ENCODE measurements at places on chromosomes 11 and 22.
A peak's percentile ranks its signal among the peaks of the same experiment; 100 is the strongest.

DNA sequence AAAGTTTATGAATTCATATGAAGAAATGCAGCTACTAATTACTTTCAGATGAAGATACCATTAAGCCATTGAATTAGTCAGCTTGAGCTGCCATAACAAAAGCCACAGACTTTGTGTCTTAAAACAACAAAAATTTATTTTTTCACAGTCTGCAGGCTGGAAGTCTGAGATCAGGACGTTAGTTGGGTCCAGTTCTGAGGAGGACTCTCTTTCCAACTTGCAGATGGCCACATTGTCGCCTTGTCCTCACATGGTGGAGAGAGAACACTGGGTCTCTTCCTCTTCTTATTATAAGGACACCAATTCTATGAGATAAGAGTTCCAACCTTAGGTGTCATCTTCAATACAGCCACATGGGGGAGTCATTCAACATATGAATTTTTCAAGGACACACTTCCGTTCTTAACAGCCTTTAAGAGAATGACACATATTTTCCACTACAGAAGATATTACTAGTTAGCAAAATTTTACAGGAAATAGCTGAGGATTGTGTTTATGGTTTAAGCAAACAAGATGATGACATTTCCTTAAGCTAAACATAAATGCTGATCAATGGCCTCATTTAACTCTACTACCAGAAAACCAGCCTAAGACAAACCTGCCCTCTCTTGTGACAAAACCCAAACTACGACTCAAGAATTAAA lies 56.0 kb downstream of the DCUN1D5 start:
- peak; percentile 93 for DNase-seq

DNA sequence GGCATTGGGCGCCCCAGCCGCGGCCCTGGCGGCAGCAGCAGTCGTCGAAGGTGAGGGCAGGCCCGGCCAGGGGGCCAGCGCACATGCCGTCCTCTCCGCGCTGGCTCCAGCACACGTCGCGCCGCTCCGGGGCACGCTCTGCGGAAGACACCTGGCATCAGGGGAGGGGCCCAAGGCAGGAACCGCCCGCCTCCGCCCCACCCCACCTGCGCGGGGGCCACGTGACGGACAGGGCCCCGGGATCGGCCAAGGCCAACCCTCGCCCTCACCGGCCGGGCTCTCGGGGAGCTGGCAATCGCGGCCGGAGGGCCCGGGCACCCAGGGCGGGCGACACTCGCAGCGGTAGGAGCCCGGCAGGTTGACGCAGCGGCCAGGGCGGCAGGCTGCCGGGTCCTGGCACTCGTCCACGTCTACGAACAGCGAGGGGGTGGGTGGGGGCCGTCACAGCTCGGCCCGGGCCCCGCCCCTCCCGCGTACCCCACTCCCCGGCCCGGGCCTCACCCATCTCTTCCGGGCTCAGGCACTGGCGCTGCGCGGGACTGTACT lies 14.9 kb downstream of the SCYL1 start:
- no peak for DNase-seq

DNA sequence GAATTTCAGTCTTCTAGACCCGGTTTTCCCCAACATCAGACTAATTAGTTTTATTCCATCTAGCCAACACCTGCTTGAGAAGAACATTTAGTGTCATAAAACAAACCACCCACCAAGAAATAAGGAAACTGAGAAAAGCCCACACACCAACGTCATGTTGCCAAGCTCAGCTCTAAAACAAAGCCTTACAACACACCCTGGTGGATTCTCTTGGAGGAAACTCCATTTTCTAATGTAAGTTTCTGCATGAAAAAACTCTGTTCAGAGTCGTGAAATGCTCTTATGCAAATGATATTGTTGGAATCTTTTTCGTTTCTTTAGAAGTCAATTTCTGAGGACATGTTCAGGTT lies 105.0 kb upstream of the RAG2 start:
- DNase-seq = peak; percentile 28

- no peak for DNase-seq
These were observed 417.0 kb upstream of the DDI1 start for GRCh38 chr11:103619480-103619879.

All from Kasumi-1 (cell line).